MCF 10A (cell line): ENCODE measurements at places on chromosomes 16 and 17. TPM values are rescaled to one million over a fixed set of nuclear protein-coding genes. Genes with fewer than 3 reads are reported as not detected.

DNA sequence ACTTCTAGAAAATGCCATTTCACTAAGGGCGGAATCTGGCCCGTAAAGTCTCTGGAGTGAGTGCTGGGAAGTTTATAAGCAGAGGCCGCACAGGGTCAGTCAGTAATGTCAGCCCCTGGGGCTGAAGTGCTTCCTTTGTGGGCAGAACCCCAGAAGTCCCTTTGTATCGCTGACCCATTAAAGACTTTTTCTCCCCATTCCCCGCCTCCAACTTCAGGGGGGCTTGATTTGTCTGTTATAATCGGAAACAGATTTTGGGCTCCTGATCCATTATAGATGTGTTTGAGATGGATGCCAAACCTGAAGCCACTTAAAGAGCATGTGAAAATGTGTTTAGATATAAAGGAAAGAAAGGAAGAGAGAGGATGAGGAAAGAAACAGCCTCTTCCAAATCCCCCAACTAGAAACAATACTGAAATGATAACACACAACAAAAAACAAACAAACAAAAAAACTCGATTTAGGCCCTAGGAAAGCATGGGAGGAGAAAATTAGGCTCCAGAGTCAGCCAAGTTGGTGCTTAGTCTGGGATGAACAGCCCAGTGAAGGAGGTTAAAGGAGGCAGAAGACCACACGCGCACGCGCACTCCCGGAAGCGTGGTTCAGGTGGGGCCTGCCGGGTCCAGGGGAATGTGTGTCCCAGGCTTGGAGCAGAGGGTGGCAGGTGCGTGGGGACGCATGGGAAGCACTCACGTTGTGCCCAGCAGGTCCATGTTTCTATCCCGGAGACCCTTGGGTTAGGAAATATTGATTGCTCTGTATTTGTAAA lies 27.1 kb downstream of the MSI2 start:
- H3K27ac ChIP-seq: no peak overlapping the region
- no peak for DNase-seq
- H3K4me1 ChIP-seq: no peaks in the 10 kb centered on the region
- H3K4me3 ChIP-seq: no peak overlapping the region
- peaks cover 54% of the 10 kb centered on the region for H3K36me3 ChIP-seq
- no peaks in the 10 kb centered on the region for H3K27me3 ChIP-seq

Gene KRT12
- not detected in 2 replicates for total RNA-seq

GRCh38 chr17:72185564-72185963 lies 64.7 kb downstream of the SOX9 start:
- no peaks in the 10 kb centered on the region for H3K36me3 ChIP-seq
- DNase-seq: no peak
- H3K27ac ChIP-seq: no peak overlapping the region
- H3K4me1 ChIP-seq: no peaks in the 10 kb centered on the region

GRCh38 chr17:21029036-21029435 lies 13.8 kb downstream of the USP22 start:
- peaks cover 57% of the 10 kb centered on the region for H3K36me3 ChIP-seq
- peak; percentile 89 for DNase-seq
- H3K4me3 ChIP-seq: no peak overlapping the region
- H3K27me3 ChIP-seq: no peaks in the 10 kb centered on the region

Gene MYH8
- total RNA-seq: not detected in 2 replicates

DNA sequence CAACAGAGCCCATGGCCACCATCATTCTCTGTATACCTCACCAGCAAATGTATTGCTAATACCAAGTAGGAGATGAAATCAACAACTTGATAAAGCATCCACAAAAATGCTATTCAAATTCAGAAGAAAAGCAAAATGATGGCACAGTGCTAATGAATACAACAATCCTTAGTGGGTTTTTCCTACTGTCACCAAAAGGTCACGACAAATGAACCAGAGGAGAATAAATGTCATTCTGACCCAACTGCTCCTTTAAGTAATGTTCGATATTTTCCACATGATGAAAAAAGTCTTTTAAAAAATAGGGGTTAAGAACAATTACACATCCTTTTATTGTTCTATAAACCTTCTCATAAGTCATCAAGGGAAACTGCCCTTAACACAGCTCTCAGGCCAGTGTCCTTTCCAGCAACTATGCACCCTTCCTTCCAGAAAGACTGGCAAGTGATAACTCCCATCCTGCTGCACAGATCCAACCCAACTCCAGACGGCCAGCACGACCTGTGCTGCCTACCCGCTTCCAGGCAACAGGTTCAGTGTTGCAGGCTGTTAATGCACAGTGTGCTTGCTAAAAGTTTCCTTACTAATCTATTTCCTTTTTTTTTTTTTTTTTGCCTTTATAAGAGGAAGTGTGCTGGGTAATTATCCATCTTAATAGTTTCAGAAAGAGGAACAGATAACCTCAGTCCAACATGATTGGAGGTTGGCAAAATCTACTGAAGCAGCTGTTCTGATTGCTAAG lies 15.4 kb downstream of the FBXO31 start:
- H3K36me3 ChIP-seq: peaks cover 34% of the 10 kb centered on the region
- DNase-seq: no peak
- no peaks in the 10 kb centered on the region for H3K27me3 ChIP-seq

Gene AOC3
- 0.44 and 0.71 TPM in 2 replicates for total RNA-seq

DNA sequence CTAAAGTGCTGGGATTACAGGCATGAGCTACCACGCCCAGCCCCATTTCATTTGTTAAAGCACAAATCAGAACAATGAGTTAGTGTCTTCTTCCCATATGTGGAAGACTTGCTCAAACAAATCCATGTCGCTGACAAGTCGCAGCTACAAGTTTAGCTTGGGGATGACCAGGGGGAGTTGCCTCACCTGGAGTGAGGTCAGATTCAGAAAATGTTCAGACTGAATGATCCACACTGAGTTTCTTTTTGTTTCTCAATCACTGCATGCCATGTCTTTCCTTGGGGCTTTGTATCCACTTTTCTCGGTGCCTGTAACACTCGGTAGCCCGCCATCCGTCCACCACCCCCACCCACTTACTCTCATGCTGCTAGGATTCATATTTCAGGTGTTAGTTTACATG lies 437.3 kb upstream of the DYNLRB2 start:
- DNase-seq: no peak
- H3K4me1 ChIP-seq: peaks cover 19% of the 10 kb centered on the region
- H3K36me3 ChIP-seq: no peaks in the 10 kb centered on the region

Gene CD79B
- not detected in 2 replicates for total RNA-seq

- no peaks in the 10 kb centered on the region for H3K36me3 ChIP-seq
- DNase-seq: peak; percentile 51
- H3K27ac ChIP-seq: no peak overlapping the region
- H3K4me1 ChIP-seq: no peaks in the 10 kb centered on the region
Measured at GRCh38 chr16:11405331-11406176, 60.3 kb downstream of the RMI2 start.

- peaks cover 6% of the 10 kb centered on the region for H3K36me3 ChIP-seq
- DNase-seq: peak; percentile 77
- no peaks in the 10 kb centered on the region for H3K27me3 ChIP-seq
- H3K4me1 ChIP-seq: peaks cover 16% of the 10 kb centered on the region
- H3K27ac ChIP-seq: no peak overlapping the region
- H3K4me3 ChIP-seq: no peak overlapping the region
Measured at GRCh38 chr16:53892155-53892554, 188.2 kb downstream of the FTO start.

Gene FBXW10
- 0.22 and 0.23 TPM in 2 replicates for total RNA-seq

- H3K27me3 ChIP-seq: no peaks in the 10 kb centered on the region
- H3K4me1 ChIP-seq: peaks cover 12% of the 10 kb centered on the region
- H3K36me3 ChIP-seq: no peaks in the 10 kb centered on the region
Measured at GRCh38 chr16:4419402-4419959, 3.1 kb upstream of the CORO7 start.

- H3K27ac ChIP-seq: no peak overlapping the region
- DNase-seq: no peak
- no peaks in the 10 kb centered on the region for H3K27me3 ChIP-seq
- peaks cover 68% of the 10 kb centered on the region for H3K36me3 ChIP-seq
- no peak overlapping the region for H3K4me3 ChIP-seq
- no peaks in the 10 kb centered on the region for H3K4me1 ChIP-seq
Measured at GRCh38 chr16:2937170-2937569, 25.4 kb downstream of the FLYWCH1 start.

- H3K4me1 ChIP-seq: peaks cover 3% of the 10 kb centered on the region
- H3K36me3 ChIP-seq: no peaks in the 10 kb centered on the region
- no peak for DNase-seq
- H3K27me3 ChIP-seq: no peaks in the 10 kb centered on the region
- no peak overlapping the region for H3K4me3 ChIP-seq
Measured at GRCh38 chr17:69223809-69224208, 4.8 kb downstream of the ABCA10 start.

GRCh38 chr16:10752843-10753523 lies 9.3 kb downstream of the NUBP1 start:
- H3K4me1 ChIP-seq: peaks cover 11% of the 10 kb centered on the region
- no peak overlapping the region for H3K27ac ChIP-seq
- peaks cover 42% of the 10 kb centered on the region for H3K36me3 ChIP-seq
- no peak overlapping the region for H3K4me3 ChIP-seq
- no peaks in the 10 kb centered on the region for H3K27me3 ChIP-seq
- DNase-seq: no peak

Gene CMIP
- 44.3 and 53.6 TPM in 2 replicates for total RNA-seq

GRCh38 chr17:70169709-70170597 lies 621 bp downstream of the KCNJ2 start:
- peaks cover 34% of the 10 kb centered on the region for H3K4me1 ChIP-seq
- H3K27ac ChIP-seq: no peak overlapping the region
- H3K4me3 ChIP-seq: peak overlapping the region; percentile 76

DNA sequence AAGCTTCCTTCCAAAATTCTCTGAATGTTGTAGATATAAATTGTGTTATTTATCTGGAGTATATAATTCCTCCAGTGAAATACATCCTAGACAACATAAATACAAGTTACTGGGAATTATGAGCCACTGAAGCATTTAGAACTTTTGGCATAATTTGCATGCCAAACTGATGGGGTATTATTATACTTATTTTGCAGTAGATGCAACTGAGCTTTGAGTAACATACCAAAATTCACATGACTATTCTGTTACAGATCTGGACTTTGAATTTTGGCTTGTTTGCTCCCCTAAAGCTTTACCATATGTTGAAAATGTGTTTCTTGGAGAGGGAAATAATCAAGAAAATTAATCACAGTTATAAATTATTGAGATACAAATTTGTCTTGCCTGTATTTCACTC lies 372.5 kb downstream of the CDH11 start:
- DNase-seq: no peak
- H3K4me3 ChIP-seq: no peak overlapping the region
- no peaks in the 10 kb centered on the region for H3K36me3 ChIP-seq
- H3K27me3 ChIP-seq: no peaks in the 10 kb centered on the region
- no peaks in the 10 kb centered on the region for H3K4me1 ChIP-seq
- H3K27ac ChIP-seq: no peak overlapping the region

DNA sequence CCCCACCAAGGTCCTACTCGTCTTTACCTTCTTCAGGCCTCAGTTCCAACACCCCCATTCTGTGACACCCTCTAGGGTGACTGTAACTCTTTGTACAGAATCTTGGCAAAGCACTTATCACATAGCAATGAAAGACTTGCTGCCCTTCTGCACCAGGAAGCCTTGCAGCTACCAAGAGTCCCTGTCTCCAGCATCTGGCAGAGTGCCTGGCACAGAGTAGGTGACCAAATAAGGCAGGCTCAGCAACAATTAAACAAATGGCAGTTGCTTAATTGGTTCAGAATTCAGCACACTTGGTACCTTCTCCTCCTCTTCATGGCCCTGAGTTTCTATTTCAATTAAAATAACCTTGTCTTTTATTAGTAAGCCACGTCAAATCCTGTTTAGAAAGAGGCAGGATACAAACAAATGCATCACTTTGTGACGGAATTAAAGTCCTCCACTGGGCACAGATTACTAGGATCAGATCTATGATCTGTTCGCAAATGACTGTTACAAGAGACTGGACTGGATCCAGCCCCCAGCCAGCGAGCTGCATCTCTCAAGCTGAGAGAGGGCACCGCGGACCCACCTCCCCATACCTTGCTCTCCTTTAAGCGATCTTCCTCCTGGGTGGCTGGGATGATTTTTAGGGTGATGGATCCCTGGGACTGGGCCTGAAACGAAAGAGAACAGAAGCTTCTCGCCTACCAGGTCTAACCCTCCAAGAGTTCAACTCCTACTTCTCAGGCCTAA lies 9.4 kb downstream of the MPP3 start:
- no peak overlapping the region for H3K27ac ChIP-seq
- H3K27me3 ChIP-seq: no peaks in the 10 kb centered on the region
- no peaks in the 10 kb centered on the region for H3K4me1 ChIP-seq
- H3K4me3 ChIP-seq: no peak overlapping the region

GRCh38 chr16:20051611-20052010 lies 22.1 kb downstream of the GPR139 start:
- no peaks in the 10 kb centered on the region for H3K4me1 ChIP-seq
- H3K36me3 ChIP-seq: no peaks in the 10 kb centered on the region
- DNase-seq: no peak
- no peak overlapping the region for H3K27ac ChIP-seq

DNA sequence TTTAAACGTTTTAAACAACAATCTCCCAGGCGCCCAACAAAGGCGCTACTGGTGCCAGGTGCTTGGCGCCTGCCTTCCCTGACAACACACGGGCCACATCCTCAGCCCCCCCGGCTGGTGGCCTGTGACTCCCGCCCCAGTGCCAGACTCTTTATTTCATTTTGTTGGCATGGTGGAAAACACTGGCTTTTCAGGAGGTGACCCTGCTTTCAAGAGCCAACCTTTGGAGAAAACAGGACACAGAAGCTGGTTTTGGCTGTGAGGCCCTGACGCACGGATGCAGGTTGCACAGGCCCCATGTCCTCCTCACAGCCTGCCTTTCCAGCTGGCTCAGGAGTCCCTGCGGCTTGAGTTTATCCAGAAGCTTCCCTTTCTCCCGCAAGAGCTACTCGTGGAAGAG lies 100.0 kb downstream of the METRNL start:
- H3K27me3 ChIP-seq: no peaks in the 10 kb centered on the region
- no peak overlapping the region for H3K27ac ChIP-seq
- DNase-seq: no peak

DNA sequence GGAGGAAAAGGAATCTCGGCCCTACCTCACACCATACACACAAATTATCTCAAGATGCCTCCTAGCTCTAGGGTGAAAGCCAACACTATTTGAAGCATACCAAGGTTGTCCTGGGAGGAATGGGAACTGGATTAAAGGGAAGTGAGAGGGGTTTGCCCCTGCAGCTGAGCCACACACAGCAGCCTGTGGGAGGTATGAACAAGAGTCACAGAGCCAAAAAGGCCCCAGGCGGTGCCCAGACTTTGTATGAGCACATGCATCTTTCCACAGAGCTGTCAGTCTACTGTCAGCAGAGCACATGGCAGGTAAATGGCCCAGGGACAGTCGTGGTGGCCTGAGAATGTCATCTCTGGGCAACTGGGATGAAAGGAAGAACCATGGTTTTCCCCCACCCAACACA lies 31.0 kb upstream of the RCVRN start:
- H3K27ac ChIP-seq: no peak overlapping the region
- H3K4me1 ChIP-seq: peaks cover 7% of the 10 kb centered on the region
- H3K4me3 ChIP-seq: no peak overlapping the region
- H3K36me3 ChIP-seq: no peaks in the 10 kb centered on the region
- no peaks in the 10 kb centered on the region for H3K27me3 ChIP-seq
